RKO (cell line): ENCODE measurements at places on chromosomes 6 and 20.

DNA sequence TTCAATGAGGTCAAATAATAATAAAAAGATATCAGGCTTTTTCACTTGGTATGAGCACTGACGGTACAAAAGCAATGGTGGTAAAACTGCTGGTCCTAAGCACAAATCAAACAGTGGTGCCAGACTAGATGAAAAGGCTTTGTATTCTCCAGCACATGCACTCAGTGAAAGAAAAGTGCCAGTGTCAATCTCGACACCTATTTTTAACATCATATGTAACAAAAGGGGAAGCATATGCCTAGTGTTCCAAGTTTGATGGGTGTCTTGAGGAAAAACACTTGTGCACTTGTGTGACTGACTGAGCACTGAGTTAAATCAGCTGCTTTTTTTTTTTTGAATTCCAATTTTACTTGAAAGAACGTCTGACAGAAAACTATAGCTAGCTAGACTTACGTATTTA, 27.3 kb downstream of the MED23 start:
- no peak for DNase-seq

DNA sequence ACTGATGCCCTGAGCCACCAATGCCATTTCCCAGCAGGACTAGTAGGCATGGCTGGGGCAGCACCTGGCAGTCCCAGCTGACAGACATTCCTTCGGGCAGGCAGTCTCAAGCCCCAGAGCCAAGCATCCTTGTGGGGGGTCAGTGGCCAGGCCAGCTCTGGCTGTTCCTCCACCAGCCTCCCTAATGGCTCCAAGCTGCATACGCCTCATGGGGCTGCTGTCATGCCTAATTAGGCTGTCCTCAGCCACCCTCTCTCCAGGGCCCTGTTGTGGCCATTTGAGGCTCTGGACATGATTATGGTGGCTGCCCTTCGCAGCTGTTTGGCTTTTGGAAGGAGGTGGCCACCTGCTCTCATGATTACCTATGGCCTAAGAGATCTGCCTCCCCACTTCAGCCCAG, 79.4 kb downstream of the DLGAP4 start:
- no peak for DNase-seq

DNA sequence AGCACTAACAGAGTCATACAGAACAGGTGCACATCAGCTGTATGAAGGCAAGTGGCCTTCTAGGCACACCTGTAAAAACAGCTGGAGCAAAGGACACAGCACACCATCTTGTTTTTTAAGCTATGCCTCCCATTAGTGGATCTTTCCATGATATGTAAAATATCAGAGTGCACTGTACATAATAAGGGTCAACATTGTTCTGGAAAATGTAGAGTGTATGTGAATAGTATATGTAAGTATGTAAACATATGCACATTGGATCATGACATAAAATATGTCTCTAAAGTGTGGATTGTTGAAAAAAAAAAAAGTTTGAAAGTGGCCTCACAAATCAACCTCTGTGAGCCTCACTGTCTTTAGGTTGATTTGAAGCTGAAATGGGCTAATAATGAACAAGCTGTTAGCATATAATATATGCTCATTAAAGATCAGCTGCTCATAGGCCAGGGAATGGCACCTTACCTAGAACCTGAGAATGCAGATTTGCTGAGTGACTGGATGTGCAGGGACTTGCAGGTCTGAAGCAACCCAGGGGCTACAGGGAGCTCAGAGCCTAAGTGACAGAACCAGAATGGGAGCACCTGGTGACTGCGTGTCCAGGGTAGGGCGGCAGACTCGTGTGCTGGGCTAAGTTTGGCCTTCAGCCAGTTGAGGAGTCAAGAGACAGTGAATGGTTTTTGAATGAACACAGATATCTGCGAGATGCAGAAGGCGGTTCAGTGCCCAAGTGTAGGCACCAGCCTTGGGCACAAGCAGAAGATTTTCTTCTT, 198.6 kb downstream of the TMEM242 start:
- DNase-seq, result no peak

DNA sequence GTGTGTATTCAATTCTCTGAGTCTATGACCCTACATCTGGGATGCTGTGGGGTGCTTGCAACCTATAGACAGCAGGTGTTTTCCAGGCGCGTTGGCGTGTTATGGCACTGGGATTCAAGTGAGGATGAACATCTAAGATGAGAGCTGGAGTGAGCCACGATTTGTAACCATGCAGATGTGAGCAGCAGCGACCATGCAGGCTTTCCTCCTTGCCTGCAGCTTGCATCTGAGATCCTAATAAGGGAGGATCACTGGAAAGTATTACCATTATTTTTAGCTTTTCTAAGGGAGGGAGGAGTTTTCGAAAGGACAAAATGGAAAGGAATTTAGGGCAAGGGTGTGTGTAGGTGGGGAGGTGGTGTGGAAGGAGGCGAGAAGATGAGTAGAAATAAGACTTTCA, 216.7 kb downstream of the ATXN1 start:
- no peak for DNase-seq

DNA sequence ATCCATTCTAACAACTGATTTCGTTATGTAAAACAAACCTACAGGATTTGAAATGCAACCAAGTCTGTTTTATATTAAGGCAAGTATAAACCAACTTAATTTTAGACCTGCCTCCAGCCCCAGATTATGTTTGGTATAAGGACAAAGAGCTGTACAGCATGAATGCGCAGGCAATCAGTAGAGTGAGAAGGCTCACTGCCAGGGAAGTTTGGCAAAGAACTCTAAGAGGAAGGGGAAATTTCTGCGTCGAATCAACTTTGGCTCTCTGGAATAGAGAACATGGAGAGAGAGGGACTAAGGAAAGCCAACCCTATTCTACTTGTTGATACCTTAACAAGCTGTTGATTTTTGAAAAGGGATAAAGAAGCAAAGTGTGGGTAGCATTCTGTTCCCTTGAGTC, 96.9 kb upstream of the FOXO3 start:
- DNase-seq, result no peak

DNA sequence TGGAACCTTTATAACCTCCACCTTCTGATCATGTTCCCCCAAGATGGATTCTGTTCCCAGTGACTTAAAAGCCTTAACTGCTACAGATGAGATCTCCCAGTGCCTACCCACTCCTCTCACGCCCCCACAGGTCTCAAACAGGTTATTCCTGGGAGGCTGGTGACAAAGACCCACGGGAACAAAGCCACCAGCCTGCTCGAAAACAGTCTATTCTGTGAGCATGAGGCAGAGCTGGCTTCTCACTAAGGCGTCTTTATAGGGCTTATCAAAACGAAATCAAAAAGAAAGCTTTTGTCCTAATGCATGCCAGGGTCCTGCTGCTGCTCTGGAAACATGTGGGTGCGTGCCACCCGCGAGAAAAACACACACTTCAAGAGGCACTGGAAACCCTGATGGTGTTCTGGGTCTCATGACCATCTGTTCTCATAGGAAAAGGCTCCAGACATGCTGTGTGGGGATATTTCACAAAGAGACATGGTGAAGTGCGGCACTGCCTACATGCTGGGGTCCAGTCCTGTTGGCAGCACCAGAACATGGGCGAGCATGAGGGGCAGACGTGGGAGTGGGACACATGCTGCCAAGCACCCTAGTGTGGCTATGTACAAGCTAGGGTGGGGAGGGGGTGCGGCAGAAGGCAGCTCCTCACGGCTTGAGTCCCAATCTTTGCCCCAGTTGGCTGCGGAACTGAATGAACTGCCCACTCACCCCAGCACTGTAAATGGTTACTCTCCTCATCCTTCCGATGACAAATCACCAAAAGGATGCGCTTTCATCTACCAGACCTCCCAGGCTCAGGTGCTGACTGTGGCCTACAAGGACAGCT, 2.1 kb downstream of the FKBP1A start:
- DNase-seq, result peak; percentile 47

- DNase-seq, result no peak
Measured at GRCh38 chr6:93136111-93136510, 283.2 kb downstream of the EPHA7 start.

DNA sequence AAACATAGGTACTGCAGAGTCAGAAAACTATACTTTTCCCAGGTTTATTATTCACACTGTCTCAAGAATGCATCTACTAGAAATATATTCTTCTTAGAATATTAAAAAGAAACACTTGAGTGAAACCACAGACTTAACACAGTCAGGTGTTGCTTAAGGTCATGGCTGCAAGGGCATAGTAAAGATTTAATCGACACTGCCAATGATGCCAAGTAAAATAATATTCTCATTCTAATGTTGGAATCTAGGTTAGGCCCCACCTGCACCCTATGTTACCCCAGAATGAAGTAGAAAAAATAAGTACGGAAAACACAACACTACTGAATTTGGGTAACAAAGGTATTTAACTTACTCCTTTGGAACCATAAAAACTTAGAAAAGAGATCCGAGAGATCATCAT, 155.0 kb downstream of the RALGAPA2 start:
- DNase-seq, result no peak

DNA sequence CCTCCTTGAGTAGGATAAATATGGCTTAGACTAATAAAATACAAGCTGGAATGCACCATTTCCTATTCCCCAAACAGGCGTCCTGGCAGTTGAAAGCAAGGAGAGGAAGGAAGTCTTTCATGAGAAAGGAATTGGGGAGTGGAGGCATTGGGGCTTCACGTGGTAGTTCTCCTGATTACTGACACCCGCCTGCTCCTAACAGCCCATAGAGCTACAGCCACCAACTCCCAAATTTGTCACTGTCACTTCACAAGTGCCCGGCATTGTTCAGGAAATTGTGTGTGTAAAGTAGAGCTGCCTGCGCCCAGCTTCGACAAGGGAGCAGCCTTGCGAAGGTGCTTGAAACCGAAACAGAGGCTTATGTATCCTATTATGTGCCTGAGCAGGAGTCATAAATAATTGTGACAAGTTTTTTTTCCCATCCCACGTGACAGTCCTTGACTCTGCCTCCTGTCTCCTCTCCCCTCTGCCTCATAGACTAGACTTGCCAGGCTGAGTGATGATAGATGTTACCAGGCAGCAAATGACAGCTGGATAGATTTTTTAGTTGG, 301.7 kb upstream of the ZFP64 start:
- no peak for DNase-seq

DNA sequence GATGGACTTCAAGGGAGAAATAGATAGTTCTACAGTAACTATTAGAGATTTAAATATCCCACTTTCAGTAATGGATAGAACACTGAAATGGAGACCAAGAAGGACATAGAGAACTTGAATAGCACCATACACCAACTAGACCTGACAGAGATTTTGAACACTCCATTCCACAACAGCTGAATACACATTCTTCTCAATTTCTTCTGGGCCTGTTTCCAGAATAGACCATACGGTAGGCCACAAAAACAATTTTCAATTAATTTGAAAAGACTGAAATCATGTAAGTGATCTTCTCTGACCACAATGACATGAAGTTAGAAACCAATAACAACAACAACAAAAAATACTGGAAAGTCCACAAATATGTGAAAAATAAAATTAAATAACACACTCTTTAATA, 979.1 kb upstream of the FLRT3 start:
- no peak for DNase-seq
